ENCODE measurements at places on chromosomes 4 and X.
A peak's percentile ranks its signal among the peaks of the same experiment; 100 is the strongest.

DNA sequence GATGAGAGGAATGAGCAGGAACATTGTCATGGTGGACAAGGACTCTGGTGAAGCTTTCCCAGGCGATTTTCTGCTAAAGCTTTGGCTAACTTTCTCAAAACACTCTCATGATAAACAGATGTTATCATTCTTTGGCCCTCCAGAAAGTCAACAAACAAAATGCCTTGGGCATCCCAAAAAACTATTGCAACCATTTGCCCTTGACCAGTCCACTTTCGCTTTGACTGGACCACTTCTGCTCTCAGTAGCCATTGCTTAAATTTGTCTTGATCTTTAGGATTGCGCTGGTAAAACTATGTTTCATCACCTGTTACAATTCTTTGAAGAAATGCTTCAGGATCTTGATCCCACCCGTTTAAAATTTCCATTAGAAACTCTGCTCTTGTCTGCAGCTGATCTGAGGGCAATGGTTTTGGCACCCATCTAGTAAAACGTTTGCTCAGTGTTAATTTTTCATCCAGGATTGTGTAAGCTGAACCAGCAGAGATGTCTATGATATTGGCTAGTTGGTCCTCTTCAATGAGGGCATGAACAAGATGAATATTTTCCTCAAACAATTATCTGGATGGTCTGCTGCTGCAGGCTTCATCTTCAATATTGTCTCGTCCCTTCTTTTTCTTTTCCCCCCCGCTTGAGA is 14.8 kb downstream of the TBC1D1 start:
- no peak for DNase-seq

DNA sequence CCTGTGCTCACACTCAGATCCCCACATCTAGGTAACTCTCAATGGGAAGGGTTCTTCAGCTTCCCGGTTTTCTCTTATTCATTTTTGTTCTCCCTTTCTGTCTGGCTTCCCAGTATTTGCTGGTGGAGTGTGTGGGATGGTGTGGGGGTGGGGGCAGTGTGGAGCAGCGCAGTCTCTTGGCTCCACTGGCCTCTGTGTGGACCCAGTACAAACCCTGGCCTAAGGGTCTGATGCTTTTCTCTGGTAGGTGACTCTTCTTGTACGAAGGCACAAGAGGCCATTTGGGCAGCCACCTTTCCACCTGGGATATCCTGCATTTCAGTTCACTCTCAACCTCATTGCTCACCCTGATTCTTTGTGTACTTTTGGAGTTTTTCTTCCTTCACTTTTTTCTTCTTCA is 71.3 kb downstream of the NBDY start:
- no peak for DNase-seq

GRCh38 chr4:176376032-176376614 is 56.4 kb downstream of the SPCS3 start:
- DNase-seq = peak; percentile 45

DNA sequence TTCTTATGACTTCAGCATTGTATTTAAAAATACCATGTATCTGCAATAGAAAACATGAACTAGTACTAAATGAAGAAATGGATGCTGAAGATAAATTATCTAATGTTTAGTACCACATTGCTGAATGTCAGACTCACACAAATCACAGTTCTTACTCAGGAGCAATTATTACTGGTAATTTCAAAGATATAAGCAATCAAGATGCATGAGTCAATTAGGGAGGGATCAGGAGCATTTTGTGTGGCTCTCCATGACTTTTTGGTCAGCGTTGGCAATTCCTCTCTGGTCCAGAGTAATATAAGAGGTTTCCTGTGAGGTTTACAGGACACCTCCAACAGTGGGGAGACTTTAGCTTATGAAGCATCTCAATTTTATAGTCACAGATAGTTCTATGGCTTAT is 167.0 kb upstream of the PCDH7 start:
- no peak for DNase-seq

Data from eye (tissue), 1 donor.